ENCODE measurements at places on chromosomes 16 and 17.

GRCh38 chr17:53971361-53971760, 148.6 kb downstream of the KIF2B start:
- no peak for DNase-seq

GRCh38 chr16:65124596-65124995, 2.7 kb upstream of the CDH11 start:
- DNase-seq, result no peak

DNA sequence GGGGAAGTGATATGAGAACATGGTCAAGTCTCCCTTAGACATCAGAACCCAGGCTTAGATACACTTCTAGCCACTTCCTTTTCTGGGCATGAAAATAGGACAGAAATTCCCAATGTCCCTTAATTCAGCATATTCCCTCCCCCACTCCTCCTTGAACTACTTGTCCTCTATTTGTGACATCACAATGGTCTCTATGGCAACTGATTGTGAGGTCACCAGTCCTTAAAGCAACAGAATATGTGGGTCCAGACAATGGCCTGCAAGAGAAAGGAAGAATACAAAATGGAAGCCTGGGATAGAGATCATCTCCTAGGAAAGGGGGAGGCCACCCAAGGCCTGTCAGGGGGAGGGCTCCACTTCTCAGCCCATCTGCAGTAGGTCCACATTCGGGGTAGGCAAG, 6.7 kb upstream of the SEZ6 start:
- no peak for DNase-seq

- no peak for DNase-seq
Observed at GRCh38 chr16:27084307-27085028, 17.7 kb downstream of the C16orf82 start.

- peak; percentile 10 for DNase-seq
Observed at GRCh38 chr16:76653390-76654026, 376.3 kb downstream of the CNTNAP4 start.

GRCh38 chr16:80447241-80447640, 93.6 kb upstream of the DYNLRB2 start:
- DNase-seq, result no peak

DNA sequence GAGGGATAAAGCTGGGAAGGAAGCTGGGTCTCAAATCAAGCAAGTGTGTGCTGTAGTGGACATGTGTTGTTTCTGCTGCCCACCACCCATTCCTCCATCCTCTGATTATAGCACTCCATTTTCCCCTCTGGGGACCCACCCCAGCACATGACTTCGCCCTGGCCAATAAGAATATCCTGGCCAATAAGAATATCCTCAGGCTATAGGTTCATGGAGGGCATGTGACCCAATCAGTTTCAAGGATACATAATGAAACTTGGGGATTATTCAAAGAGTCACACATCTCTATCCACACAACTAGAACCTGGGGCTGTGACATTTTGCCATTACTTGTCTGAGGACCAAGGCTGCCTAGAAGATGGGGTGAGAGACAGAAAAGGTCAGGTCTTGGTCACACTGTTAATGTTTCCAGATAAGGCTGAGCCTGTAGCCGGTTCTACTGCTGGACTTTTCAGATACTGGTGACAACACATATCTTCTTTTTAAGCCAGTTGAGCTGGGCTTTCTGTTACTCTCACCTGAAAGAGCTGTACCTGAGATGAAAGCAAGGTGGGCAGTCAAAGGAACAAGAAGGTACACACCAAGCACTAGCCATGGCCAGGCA, 33.7 kb downstream of the MYO18A start:
- peak; percentile 38 for DNase-seq

DNA sequence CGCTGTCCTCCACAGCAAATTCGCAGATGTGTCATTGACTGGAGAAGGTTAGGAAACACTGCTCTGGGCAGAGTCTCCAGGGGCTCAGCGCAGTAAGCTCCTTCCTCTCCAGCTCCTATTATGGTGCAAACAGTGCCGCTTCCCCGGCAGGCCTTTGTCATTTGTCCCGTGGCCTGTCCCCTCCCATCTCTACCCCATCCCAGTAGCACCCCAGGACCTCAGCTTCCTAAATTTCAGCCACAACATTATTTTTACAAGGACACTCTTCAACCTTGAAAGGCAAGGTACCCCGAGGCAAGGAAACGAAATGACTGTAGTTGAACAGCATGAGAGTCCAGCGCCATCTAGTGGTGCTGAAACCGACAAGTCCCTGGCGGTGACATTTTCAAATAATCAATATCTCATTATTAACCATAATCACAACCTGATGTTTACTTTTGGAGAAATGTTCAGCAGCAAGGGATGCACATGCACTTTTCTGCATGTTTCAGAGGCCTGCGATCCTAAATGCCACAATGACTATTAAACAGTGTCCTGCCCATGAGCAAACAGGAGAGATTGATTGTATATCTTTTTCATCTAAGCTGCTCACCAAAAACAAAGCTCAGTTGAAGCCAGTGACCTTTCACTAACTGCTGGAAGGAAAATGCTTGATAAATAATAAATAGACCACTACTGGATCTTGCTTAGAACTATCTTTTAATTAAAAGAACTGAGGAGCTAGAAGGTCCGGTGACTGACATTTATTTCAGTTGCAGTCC, 16.5 kb downstream of the MRPS23 start:
- peak; percentile 84 for DNase-seq

GRCh38 chr16:2194852-2195321, 1.5 kb downstream of the CASKIN1 start:
- peak; percentile 74 for DNase-seq

DNA sequence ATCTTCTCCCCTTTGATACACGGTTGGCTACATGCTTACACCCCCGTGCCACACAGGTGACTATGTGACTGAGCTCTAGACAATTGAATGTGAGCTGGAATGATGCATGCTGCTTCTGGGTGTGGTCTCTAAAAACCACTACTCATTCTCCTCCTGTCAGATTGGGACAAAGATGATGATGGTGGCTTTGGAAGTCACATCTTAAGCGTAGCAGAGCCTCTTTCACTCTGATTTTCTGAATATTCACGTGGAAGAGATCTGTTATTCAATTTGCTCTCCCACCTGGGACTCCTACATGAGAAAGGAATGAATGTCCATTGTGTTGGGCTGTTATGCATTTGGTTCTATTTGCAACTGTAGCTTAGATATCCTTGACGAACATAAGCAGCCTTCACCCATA, 763.6 kb upstream of the EEF2KMT start:
- no peak for DNase-seq

GRCh38 chr17:46874906-46875305, 23.5 kb downstream of the WNT9B start:
- DNase-seq, result no peak

- DNase-seq, result no peak
Observed at GRCh38 chr17:72463287-72464102, 342.7 kb downstream of the SOX9 start.
